ENCODE measurements at places on chromosomes 1 and 21.

DNA sequence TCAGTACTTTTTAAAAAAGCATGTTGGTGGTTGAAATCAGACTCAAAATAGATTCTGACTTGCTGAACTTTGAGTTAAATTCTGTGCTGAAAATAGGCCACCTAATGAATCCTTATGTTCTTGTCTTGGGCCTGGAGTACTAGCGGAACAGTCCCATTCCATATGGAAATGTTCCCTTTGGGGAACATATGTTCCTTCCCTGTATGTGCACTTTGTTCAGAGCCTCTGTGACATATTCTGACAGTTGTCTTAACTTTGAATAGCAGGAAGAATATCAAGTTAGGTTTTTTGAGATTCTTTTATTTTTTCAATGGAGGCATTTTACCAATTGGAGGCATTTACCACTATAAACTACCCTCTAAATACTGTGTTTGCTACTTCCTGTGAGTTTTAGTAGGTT is 1667.8 kb downstream of the PLA2G4A start:
- DNase-seq: no peak

DNA sequence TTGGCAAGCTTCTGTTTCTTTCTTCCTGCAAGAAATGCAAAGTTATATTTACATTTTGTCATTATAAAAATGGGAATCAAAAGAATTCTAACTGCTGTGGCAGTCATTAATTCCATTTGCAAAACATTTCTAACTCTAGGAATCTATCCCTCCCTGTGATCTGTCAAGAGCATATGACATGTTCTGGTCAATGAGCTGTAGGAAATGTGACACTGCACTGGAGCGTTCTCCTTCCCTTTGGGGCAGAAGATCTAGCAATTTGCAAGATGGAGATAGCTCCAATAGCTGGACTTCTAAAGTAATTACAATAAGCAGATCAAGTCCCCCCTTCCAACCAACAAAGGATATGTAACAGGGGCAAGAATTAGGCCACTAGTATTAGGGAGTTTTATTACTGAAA is 6.3 kb downstream of the TOMM20 start:
- DNase-seq: no peak

DNA sequence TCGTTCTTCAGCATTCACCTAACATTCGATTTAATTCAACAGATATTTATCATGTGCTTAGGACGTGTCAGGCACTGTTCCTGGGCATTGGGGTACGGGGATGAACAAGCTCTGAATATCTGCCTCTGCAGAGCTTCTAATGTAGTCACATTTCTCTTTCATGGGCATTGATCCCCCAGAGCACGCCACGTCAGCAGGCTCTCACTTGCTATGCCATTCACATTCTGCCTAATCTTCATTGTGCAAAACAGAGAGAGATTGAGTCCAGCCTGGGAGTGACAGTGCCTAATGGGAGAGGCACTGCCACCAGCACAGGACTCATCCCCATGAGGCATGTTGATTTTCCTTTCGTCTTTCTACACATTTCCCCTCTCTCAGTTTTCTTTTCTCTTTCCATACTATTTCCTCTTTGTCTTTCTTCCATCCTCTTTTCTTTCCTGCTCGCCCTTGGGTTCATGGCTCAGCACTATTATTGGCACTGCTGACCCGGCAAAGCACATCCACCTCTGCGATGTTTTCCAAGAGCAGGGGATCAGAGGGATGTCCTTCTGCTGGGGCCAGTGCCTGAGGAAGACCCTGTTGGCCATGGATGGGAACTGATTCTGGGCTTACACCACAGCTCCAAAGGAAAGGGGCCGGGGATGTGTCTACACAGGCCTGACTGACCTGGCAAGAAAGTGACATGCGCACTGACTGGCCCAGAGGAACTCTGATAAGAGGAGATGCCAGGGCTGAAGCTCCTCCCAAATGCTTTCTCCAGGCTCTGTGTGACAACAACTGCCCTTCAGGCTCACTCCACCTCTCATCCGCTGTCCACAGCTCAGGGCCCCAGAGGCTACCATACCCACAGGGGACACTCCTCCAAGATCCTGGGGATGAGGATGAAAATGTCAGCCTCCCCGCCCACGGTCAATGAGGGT is 195.9 kb downstream of the TOMM20 start:
- DNase-seq: no peak

- no peak for DNase-seq
These were observed 7.7 kb downstream of the SHISAL2A start for GRCh38 chr1:52640697-52641096.

All from activated CD4-positive, alpha-beta T cell treated with anti-CD3 and anti-CD28 coated beads for 1 hour (primary cell).